ENCODE measurements at places on chromosomes 13 and 19.

GRCh38 chr19:3760871-3761361 lies 576 bp downstream of the APBA3 start:
- DNase-seq = peak; percentile 20

DNA sequence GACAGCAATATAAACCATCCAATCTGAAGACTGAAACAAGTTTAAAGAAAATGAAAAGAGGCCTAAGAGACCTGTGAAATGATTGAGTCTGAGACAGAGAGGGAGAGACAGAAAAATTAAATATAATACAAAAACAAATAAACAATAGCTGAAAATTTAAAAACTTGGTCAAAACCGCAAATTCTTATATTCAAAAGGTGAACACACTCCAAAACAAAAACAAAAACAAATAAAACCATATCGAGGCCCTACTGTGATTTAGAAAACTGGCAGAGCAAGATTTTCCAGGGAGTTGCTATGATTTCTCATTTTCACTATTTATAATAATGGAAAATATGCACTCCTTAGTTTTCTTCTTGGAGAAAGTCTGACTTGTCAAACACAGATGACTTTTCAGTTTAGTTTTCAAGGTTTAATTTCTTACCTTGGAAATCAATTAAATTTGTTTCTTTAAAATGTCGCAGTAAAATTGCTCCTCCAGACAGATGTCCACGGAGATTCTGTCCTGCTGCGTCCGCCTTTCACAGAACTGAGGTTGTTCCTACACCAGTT lies 1420.3 kb downstream of the UQCRFS1 start:
- DNase-seq = no peak

DNA sequence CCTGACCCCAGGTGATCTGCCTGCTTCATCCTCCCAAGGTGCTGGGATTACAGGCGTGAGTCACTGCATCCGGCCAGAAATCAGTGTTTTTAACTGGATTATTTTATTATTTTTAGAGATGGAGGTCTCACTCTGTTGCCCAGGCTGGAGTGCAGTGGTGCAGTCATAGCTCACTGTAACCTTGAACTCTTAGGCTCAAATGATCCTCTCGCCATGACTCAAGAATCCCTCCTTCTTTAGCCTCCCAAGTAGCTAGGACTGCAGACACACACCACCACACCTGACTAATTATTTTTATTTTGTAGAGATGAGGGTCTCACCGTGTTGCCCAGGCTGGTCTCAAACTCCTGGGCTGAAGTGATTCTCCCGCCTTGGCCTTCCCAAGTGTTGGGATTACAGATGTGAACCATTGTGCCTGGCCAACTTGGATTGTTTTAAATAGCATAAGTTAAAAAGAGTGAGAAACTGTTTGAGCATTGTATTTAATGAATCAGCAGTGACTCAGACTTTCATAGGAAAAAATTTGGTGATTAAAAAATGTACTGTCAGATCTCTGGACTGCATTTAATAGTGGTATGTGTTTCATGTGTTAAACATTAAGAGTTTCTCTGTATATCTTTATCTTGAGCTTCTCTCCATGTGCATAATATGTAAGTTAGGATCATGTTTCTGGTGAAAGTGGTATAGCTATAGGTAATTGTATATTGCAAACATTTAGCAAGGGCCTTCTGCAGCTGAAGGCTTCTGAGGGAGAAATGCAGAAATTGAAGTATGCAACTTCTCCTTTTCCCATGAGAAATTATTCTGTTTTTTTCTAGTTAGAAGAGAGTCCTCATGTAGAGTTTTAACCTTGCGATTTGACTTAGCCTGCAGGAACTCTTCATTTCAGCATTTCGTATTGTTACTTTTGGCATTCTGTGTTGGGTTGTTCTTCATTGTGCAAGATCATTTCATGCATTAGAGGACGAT lies 121.2 kb downstream of the PCCA start:
- peak; percentile 67 for DNase-seq

DNA sequence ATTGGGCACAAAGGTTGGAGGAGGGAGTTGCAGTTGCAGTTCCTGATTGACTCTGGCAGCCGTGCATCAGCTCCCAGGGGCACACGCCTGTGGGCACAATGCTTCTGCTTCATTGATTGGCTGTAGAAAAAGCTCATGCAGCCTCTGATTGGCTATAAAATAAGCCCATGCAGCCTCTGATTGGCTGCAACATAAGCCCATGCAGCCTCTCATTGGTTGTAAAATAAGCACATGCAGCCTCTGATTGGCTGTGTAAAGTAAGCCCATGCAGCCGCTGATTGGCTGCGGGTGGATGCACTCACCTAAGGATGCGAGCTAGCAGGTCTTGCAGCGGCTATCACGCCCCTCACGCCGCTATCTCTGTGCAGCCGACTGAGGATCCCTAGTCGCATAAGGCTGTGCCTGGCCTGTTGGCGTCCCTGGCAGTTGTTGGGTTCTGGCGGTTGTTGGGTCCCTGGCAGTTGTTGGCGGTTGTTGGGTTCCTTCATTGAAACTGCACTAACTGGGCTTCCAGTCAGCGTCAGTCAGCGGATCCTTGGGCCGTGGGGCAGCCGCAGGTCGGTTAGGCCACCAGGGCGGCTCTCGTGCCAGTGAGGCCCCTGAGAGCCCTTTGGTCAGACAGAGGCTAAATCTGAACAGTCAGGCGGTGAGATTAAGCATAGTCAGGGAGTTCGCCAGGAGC lies at the start of gene SIGLECL1:
TSS of gene SIGLECL1 (plus strand) at position 295 of the 682 bp plus-strand sequence. CDS start 12,993 bp downstream, outside the sequence.
- DNase-seq = no peak

DNA sequence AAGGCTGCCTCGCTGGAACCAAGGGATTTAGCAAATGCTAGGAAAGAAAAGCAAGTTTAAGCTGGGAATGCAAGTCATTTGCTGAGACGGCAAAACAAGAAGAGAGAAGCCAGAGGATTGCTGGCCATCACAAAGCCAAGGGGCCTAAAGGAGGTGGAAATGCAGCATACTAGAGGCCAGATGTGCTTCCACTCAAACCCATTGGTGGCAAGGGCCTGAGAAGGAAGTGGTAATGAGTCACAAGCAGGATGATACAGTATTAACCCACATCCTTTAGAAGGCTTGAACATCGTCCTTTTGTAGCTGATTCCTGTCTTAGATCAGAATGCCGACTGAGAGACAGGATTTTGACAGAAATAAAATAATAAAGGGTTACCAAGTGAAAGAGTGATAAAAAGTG lies 68.2 kb downstream of the ITGBL1 start:
- peak; percentile 23 for DNase-seq

GRCh38 chr13:67216864-67217263 lies 13.3 kb downstream of the PCDH9 start:
- DNase-seq = no peak

- peak; percentile 99 for DNase-seq
Measured at GRCh38 chr19:11089254-11090013, at the start of gene LDLR. TSS of gene LDLR (plus strand) at chr19:11089463. CDS start at chr19:11089549, 86 bp downstream.

DNA sequence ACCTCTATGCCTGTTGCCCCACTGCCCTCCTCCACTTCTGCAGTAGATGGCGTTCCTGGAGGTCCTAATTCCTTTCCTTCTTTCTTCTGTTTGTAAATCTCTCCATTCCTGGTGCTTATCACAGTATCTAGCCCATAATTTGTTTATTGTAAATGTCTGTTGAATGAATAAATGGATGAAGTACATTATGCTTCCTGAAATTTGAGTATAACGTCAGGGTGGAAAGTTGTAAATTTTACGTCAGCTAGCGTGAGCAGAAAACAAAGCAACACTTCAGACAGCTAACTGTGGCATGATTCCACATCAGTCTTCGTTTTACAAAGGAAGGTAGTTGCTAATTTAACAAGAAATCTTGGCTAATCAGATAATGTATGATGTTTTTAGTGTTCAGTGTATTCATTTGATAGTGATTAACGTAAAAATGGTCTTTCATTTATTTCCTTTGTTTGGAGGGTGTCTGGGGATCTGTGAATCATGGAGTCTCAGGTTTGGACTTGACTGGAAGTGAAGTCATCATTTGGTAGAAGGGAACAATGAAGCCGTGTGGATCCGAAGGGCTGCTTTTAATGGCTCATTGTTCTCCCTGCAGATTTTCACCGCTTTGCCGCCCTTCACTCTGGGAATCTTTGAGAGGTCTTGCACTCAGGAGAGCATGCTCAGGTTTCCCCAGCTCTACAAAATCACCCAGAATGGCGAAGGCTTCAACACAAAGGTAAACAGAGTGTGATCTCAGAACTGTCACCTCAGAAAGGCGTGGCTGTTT lies 215.1 kb downstream of the SHISA2 start:
- DNase-seq = peak; percentile 58

GRCh38 chr19:16160943-16161560 lies 12.3 kb downstream of the CIB3 start:
- peak; percentile 93 for DNase-seq

DNA sequence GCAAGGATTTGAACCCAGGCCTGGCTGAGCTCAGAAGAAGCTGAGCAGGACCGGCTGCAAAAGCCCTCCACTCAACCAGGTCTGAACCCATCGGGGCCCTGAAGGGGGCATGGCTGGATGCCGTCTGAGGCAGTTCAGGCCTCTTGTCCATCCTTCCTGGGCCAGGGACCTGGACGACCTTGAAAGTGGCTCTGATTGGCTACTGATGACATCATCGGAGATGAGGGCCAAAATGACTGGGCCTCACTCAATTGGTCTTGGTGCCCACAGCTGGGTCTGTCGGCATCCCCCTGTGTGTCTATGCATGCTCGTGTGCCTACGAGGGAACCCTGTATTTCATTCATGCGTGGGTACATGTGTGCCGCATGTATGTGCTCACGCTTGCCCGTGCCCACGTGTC lies 71.8 kb downstream of the PTPRS start:
- no peak for DNase-seq

GRCh38 chr13:42895776-42896175 lies 96.3 kb downstream of the EPSTI1 start:
- DNase-seq = no peak

DNA sequence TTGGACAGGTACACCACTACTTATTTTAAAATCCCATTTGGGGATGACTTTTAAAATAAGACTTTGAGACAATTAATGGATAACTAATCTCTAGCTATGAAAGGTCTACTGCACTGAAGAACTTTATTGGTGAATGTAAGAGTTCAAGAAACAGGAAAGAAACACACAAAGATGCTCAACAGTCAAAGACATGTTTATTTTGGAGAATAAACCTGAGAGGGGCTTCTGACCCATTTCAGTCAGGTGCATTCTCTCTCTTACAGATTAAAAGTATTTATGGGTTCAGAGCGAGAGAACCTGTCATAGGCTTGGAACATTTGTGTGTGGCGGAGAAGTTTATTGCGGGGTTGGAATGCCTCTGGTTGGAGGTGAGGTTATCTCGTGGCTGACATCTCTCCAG lies 94.3 kb upstream of the USP29 start:
- DNase-seq = no peak

GRCh38 chr13:22428188-22428828 lies 752.5 kb upstream of the SGCG start:
- DNase-seq = no peak

GRCh38 chr13:80901111-80901510 lies 560.2 kb upstream of the SPRY2 start:
- DNase-seq = no peak

DNA sequence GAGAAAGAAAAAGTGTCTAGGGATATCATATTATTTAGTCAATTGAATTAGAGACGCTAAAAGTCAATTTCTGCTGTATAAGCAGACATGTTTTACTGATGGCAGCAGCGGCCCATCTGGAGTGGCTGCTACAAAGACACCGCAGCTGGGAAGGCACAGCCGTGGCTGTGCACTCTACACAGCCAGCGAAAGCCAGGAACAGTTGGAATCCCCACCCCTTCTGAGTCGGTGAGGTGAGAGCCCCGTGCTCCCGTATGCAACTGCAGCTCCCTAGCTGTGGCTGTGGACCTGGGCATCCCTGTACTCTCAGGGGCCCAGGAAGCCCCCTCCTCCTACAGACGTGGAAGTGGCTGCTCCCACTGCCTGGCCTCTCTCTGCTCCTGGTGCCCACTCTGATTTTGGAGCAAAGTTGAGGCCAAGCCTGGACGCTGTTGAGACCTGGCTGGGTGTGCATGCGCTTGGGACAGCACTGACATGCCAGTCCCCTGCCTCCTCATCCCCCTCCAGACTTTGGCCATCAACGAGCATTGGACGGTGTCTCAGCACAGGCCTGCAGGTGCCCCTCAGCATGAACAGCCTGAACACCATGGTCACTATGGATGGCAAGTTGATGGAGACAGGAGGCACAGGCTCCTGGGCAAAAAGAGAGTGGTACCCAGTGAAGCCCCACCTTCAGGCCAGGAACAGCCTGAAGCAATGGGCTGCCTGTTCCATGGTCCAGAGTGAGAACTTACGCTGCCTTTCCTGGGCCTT lies 944.0 kb upstream of the MIR17HG start:
- no peak for DNase-seq

GRCh38 chr19:6223461-6224307 lies 56.1 kb downstream of the MLLT1 start:
- no peak for DNase-seq

DNA sequence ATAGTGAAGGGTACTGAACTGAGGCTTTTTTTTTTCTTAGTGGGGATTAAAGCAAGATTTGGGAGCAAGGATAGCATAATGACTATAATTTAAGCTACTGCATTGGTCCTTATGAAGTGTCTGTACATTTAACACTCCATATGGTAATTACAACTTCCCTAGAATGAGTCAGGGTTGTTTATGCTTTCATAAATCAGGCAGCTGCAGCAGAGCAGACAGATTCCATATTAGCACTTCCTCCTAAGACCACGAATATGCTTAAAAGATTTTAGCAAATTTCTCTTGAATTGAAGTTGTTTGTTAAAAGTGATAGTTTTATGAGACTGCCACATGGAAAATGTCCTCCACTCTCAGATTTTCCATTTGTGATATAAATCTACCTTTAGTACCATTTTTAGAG lies 401.1 kb upstream of the SPRY2 start:
- DNase-seq = no peak

DNA sequence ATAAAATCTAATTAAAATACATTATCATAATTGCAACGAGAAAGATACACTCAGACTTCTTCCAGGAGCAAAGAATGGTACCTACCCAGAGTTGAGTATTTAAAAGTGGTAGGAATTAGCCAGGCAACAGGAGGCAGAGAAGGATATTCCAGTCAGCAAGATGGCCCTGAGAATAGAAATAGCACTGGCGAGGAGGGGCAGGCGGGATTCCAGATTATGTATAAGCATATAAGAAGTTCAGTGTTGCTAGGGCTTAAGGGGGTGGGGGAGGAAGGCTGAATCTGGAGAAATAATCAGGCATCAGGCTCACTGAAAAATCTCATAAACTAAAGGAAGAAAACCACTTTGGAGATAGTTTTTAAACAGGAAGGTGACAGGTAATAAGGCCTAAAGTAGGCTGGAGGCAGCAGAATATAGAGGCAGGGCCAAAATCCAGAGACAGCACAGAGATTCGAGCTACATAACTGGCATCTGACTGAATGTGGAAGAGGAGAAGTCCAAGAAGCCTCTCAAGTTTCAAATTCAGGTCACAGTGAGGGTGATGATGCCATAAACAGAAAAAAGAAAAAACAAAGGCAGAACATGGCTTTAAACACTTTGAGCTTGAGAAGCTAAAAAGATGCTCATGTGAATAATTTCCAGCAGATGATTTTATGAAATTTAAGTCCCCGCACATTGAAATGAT lies 7.5 kb downstream of the KPNA3 start:
- DNase-seq = no peak

- no peak for DNase-seq
Measured at GRCh38 chr13:43304945-43305344, 281.6 kb downstream of the DNAJC15 start.

- no peak for DNase-seq
Measured at GRCh38 chr19:19446655-19447437, 41.4 kb downstream of the GATAD2A start.
